ENCODE measurements at places on chromosomes 2 and 18. TPM values are rescaled to one million over a fixed set of nuclear protein-coding genes. Genes with fewer than 3 reads are reported as not detected.

DPP4 gene
- polyA plus RNA-seq, result 1.7 TPM

POTEJ gene
- not detected for polyA plus RNA-seq

DLX2 gene
- not detected for polyA plus RNA-seq

KRTCAP3 gene
- 2.5 TPM for polyA plus RNA-seq

LGALSL gene
- 4.8 TPM for polyA plus RNA-seq

ARHGEF4 gene
- polyA plus RNA-seq, result 0.19 TPM

RAB6D gene
- 0.05 TPM for polyA plus RNA-seq

NPHP1 gene
- polyA plus RNA-seq, result 3.0 TPM

KCNG3 gene
- polyA plus RNA-seq, result not detected

ALLC gene
- not detected for polyA plus RNA-seq

THAP4 gene
- polyA plus RNA-seq, result 23.5 TPM

CNTNAP5 gene
- polyA plus RNA-seq, result not detected

Data from spleen (tissue), 13 donors.